ENCODE measurements at places on chromosomes 2 and 18. TPM values are rescaled to one million over a fixed set of nuclear protein-coding genes. Genes with fewer than 3 reads are reported as not detected.

Gene EFEMP1
- total RNA-seq, result 9.4 TPM

Gene C2orf66
- total RNA-seq, result not detected

Gene REG3G
- total RNA-seq, result not detected

Gene PRR30
- total RNA-seq, result not detected

Gene CPO
- 2.4 TPM for total RNA-seq

Gene ASB18
- not detected for total RNA-seq

Gene LDLRAD4
- total RNA-seq, result 23.9 TPM

Gene GBX2
- total RNA-seq, result 24.4 TPM

Gene FAM228B
- total RNA-seq, result 3.2 TPM

Gene GPR75
- total RNA-seq, result 0.81 TPM

Gene PHOSPHO2
- total RNA-seq, result 3.8 TPM

Gene TLX2
- not detected for total RNA-seq

Gene RAD51AP2
- total RNA-seq, result 0.10 TPM

Gene THUMPD2
- 7.1 TPM for total RNA-seq

Gene EIF2AK3
- total RNA-seq, result 13.8 TPM

Gene SPTBN1
- total RNA-seq, result 141 TPM

Gene HRH4
- total RNA-seq, result not detected

Gene PRKAG3
- total RNA-seq, result not detected

Gene REG1B
- not detected for total RNA-seq

Gene SERPINB2
- not detected for total RNA-seq

Gene CCDC74A
- total RNA-seq, result 20.7 TPM

Gene UCN
- total RNA-seq, result not detected

Gene HOXD12
- not detected for total RNA-seq

Gene STAT4
- 1.5 TPM for total RNA-seq

Gene IL36RN
- not detected for total RNA-seq

Measured in H7 (cell line).